ENCODE measurements at places on chromosomes 5 and 9.

- no peak for DNase-seq
Observed at GRCh38 chr9:114969269-114969668, 38.9 kb upstream of the TNFSF8 start.

GRCh38 chr9:72332351-72332750 lies 32.7 kb downstream of the ZFAND5 start:
- DNase-seq, result no peak

- no peak for DNase-seq
Observed at GRCh38 chr5:1050423-1051365, 42.1 kb downstream of the NKD2 start.

DNA sequence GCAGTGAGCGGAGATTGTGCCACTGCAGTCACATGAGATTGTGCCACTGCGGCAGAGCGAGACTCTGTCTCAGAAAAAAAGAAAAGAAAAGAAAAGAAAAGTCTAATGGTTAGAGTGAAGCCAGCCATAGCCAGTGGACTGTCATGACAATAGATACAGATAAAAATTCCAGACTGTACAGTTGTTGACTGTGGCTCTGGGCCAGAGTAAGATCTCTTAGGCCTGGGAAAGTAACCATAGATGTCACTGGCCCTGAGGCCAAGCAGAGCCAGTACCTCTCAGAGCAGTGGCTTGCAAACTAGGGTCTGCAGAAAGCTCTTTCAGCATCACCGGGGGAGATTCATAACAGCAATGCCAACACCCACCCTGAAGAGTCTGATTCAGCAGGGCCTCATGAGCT lies 44.1 kb upstream of the SUB1 start:
- DNase-seq, result no peak

- no peak for DNase-seq
Observed at GRCh38 chr9:88641456-88642240, 106.7 kb downstream of the NXNL2 start.

Measured in right renal cortex interstitium (tissue), 3 donors.